ENCODE measurements at places on chromosomes 3 and 15. TPM values are rescaled to one million over a fixed set of nuclear protein-coding genes. Genes with fewer than 3 reads are reported as not detected.

GRCh38 chr15:89893027-89893426 is 767 bp downstream of the AP3S2 start:
- peak overlapping the region; percentile 65 for H3K4me3 ChIP-seq
- H3K36me3 ChIP-seq = peaks cover 9% of the 10 kb centered on the region
- peaks cover 34% of the 10 kb centered on the region for H3K4me1 ChIP-seq
- H3K27me3 ChIP-seq = no peaks in the 10 kb centered on the region
- H3K27ac ChIP-seq = peak overlapping the region; percentile 84
- DNase-seq = no peak

GRCh38 chr3:106018102-106018501 is 149.3 kb upstream of the CBLB start:
- H3K27ac ChIP-seq = no peak overlapping the region
- no peaks in the 10 kb centered on the region for H3K27me3 ChIP-seq
- H3K36me3 ChIP-seq = no peaks in the 10 kb centered on the region

- H3K36me3 ChIP-seq = no peaks in the 10 kb centered on the region
- no peak overlapping the region for H3K4me3 ChIP-seq
Measured at GRCh38 chr3:63818282-63819150, 583 bp upstream of the C3orf49 start.

The ALDH1A3 gene
- not detected for polyA plus RNA-seq

DNA sequence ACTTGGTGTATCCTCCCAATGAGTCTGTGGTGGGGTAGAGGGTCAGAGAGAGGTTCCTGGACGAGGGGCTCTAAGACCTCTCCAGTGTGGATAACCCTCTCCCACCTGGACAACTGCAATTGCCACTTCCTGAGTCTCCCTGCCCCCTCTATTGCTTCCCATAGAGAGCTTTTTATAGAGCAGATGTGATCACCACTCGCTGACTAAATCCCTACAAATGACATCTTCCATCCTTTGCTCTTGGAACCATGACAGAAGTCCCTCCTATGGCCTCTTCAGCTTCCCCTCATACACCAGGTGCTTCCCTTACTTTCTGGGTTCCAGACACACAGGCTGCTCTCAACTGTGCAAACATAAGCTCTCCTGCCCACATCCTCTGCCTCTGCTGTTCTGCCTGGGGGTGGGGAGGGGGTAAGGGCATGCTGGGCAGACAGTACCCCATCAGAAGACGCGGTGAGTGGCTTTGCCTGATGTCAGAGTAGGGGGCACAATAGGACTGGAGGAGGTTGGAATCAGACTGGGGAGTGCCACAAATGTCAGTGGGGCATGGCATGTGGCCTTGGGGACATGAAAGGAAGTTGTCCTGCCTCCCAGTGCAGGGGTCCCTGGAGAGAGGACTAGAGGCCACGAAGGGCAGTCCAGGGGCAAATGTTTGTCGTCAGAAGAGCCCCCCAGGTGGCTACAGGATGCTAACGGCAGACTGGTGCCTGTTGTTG is 15.2 kb downstream of the ITIH3 start:
- no peak overlapping the region for H3K27ac ChIP-seq
- no peaks in the 10 kb centered on the region for H3K4me1 ChIP-seq
- DNase-seq = no peak
- no peaks in the 10 kb centered on the region for H3K36me3 ChIP-seq
- H3K4me3 ChIP-seq = no peak overlapping the region
- H3K27me3 ChIP-seq = no peaks in the 10 kb centered on the region
